ENCODE measurements at places on chromosomes 16 and 17. TPM values are rescaled to one million over a fixed set of nuclear protein-coding genes. Genes with fewer than 3 reads are reported as not detected.

CTRL gene
- total RNA-seq: 7.2 TPM

CD7 gene
- total RNA-seq: 320 TPM

GPRC5C gene
- total RNA-seq: not detected

HOXB8 gene
- total RNA-seq: not detected

HOXB5 gene
- not detected for total RNA-seq

CX3CL1 gene
- total RNA-seq: not detected

SLC25A39 gene
- 104 TPM for total RNA-seq

DNA sequence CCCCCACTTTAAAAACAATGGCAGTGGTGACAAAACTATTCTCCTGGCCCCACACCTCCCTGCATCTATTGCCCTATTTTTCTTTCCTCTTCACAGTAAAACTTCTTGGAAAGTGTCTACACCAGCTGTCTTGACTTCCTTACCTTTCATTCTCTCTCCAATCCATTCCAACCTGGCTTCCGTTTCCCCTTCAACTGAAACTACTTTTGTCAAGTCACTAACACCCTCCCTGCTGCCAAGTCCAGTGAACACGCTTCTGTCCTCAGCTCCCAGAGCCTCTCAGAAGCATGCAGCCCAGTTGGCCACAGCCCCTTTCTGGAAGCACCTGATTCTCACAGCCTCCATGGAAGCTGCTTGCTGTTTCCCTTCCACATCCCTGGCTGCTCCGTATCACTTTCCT is 4.0 kb upstream of the SCN4A start:
- DNase-seq: no peak

DNA sequence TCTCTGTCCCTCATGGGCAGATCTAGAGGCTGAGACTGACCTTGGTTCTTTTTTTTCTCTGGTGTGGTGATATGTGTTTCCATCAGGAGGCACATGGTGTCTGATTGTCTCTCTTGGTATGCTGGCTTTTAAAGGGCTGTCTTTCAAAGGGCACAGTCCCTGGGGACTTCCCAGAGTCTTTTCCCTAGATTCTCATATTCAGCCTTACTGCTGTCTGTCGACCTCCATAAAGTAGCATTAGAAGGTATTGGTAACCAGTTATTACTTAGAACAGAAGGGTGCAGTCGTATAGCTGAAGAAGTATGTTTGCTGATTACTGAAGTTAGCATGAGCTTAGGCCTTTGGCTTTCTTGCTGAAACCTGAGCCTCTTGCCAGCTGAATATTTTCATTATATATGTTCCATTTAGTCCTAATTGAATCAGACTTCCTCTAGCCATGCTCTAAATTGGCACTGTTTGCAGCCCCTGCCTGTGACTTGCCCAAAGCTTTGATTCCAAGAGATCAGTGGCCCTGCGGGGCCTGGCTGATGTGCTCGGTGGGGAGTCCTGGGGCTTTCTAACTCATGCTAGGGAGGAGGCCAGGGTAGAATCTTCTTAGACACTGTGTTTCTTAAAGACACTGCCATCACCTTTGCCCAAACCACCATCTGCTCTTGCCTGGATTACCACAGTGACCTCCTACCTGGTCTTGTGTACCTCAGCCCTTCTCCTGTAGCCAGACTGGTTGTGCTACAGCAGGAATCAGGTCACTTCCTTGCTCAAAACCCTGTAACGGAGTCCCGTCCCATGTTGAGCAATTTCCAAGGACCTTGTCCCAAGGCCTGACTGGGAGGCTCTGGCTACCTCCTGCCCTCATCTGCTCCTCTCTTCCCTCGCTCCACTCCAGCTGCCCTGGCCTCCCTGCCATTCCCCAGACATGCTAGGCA is 71.5 kb downstream of the WWP2 start:
- DNase-seq: no peak

DNA sequence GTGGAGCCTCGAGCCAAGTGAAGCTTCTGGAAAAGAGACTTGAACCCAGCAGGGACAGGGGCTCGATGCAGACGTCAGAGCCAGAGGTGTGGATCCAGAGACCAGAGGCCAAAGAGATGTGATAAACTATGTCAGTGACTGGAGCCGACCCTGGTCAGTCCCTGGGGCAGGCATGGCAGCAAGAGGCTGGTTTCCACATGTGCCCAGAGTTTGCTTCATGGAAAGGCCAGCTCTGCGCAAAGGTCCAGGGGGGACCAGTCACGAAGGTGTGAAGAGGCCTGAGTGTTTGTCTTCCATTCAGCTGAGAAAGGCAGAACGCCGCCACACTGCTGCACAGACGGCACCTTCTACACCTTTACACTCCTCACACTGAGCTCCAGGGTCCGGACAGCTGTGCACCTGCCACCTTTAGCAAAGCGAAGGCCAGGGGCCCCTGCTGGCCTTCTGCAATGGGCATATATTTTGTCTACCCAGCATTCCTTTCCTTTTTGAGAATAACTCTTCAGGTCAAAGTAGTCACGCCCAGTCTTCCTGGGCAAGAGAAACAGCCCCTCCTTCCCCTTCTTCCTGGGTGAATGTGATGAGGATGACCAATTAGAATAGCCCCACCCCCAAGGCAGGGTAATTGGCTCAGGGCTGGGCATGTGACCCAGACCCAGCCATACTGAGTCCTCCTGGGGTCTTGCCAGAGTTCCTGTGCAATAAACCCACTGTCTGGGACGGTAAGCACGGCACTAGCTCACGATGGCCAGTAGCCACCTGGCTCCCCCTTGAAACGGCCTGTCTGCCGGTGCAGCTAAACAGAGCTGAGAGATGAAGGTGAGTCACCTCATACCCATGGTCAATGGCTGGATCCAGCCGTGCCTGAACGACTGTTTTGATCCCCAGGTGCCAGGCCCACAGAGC is 2.3 kb upstream of the RPH3AL start:
- DNase-seq: no peak

- DNase-seq: no peak
Measured at GRCh38 chr17:64060331-64060730, 39.9 kb upstream of the ICAM2 start.

DNA sequence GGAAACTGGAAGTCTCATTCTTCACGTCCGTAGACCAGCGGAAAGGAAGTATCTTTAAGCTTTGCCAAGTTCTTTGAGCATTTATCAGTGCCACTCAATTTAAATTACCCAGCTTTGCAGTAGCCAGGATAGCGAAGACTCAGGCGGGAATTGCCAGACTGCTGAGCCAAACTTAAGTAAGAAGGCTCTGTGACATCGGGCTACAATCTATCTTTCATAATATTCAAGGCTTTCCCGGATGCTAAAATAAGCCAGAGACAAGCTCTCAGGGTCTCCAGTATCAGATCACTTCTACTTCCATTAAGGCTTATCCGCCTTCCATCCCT is 436 bp upstream of the BRIP1 start:
- DNase-seq: no peak

DNA sequence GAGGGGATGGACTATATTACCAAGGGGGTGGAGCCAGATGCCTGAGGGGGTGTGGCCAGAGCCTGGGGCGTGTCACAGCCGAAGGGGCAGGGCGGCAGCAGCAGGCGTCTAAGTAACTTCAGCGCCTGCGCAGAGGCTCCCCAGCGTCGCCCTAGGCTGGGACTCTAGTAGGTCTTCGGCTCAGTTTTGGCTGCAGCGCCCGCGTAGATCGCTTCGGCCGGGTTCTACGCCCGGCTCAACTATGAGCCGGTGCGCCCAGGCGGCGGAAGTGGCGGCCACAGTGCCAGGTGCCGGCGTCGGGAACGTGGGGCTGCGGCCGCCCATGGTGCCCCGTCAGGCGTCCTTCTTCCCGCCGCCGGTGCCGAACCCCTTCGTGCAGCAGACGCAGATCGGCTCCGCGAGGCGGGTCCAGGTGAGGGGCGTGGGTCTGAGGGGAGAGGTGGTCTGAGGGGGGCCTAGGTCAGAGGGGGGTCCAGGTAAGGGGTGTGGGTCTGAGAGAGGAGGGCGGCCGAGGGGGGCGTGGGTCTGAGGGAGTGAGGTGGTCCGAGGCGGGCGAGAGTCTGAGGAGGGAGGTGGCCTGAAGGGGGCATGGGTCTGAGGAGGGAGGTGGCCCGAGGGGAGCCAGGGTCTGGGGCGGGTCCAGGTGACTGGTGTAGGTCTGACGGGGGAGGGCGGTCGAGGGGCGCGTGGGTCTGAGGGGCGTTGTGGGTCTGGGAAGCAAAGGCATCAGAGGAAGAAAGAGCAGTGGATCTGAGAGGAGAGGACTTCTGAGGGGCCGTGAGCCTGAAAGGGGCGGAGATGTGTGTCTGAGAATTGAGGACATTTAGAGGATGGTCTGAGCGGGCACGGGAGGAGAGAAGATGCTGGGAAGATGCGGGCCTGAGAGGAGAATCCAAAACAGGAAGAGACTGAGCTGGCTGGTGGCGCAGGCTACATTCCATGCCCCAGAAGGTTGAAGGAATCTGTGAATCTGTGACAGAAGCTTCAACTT is at the start of gene LPCAT2:
TSS of gene LPCAT2 (plus strand) at position 132 of the 991 bp plus-strand sequence. CDS start at position 242, 110 bp downstream.
- DNase-seq: peak; percentile 46

- DNase-seq: no peak
Measured at GRCh38 chr17:54860617-54861470, 39.8 kb upstream of the TOM1L1 start.

GRCh38 chr17:17542906-17543635 is 46.9 kb upstream of the RASD1 start:
- no peak for DNase-seq

DNA sequence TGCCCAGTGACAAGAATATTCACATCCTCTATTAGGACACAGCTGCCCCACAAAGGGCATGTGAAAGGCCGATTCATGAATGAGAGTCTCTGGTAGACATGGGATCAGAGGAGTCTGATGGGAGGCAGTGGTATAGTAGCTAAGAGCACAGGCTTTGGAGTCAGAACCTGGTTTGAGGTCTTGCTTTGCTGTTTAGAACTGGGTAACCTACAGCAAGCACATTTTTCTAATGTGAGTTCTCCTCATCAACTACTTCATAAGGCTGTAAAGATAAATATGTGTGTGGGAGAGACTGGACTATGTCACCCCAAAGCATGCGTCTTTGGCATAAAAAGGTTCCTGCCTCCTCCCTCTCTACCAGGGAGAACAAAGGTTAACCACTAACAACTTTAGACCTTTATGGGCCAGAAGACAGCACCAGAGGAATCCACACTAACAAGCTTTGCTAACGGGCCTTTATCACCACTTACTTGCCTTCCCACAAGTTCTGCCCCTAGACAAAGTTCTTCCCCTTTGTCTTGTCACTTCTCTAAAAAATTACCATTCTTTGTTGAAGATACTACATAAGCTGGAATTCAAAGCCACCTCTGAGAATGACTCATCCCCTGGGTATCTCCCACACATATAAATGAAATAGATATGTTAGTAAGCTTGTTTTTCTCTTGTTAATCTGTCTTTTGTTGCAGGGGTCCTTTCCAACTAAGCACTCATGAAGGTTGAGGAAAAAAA is 21.1 kb downstream of the CDR2 start:
- no peak for DNase-seq

GRCh38 chr16:8866118-8866883 is 2.5 kb downstream of the CARHSP1 start:
- DNase-seq: no peak

DNA sequence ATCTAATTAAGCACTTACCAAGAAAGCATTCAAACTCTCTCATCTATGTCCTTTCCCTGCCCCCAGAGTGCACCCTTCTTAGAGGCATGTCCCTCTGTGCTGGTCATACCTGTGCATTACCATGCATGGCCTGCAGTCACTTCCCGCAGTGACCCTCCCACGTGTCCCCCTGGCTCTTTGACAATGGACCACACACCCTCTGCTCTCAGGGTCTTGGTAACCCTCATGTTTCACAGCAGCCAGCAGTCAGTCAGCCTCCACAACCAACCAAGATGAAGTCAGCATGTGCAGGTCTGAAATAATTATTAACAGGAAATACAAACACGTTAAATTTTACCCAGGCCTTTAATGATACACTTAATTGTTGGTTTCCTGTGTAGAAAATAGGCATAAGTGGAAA is 10.1 kb downstream of the KRT33A start:
- no peak for DNase-seq

- no peak for DNase-seq
Measured at GRCh38 chr16:60304066-60304465, 1570.0 kb upstream of the GOT2 start.

- DNase-seq: no peak
Measured at GRCh38 chr17:57319806-57320205, 63.5 kb downstream of the MSI2 start.

- no peak for DNase-seq
Measured at GRCh38 chr16:72467157-72467759, 295.3 kb upstream of the PMFBP1 start.

DNA sequence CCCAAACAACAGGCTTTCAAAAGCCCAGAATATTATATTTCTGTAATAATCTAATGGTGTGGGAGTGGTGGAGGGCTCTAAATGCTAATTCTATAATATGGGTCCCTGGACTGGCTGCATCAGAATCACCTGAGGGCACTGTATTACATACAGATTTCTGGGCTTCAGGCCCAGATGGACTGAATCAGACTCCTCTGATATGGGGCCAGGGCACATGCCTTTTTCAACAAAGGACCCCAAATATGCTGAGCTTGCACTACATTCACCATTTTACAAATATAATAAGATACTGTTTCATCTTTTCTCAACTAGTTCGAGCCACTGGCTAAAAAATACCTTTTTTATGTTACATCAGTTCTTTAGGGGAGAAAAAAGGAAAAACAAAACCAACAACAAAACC is 309.7 kb downstream of the MAP2K6 start:
- DNase-seq: no peak

GRCh38 chr16:27498916-27499658 is 50.6 kb downstream of the GTF3C1 start:
- no peak for DNase-seq

- DNase-seq: no peak
Measured at GRCh38 chr17:15048933-15049794, 216.0 kb downstream of the PMP22 start.

DNA sequence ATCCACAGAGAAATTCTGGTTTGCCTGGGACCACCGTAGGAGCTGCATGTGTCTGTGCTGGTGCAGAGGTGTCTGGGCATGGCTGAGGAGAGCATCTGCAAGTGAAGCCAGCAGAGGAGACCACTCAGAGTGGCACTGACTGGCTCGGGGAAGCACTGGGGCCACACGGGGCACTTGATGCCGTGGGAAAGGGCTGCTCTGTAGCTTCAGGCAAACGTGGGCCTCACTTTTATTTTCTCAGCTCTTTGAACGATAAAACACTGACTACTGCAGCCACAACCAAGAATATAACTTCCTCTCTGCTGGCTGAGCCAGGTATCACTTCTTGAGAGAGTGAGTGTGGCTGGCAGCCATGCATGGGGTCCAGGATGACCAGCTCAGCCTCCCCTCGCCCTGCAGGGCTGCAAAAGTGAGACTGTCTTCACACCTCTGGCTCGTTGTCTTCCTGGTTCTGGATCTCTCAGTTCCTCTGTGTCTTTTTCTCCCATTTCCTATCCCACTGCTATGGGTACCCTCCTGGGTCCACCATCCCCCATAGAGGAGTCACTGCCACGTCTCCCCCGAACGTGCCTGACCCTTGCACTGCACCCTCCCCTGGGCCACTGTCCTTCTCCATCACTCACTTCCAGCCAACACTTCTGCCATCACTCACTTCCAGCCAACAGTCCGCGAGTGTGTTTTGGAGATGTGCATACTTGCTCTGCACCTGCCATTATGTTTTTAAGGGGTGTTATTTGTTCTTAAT is 201.4 kb upstream of the CHMP6 start:
- peak; percentile 61 for DNase-seq

GRCh38 chr17:81519284-81520020 is 6.9 kb upstream of the ACTG1 start:
- peak; percentile 75 for DNase-seq

Measured in activated naive CD8-positive, alpha-beta T cell treated with anti-CD3 and anti-CD28 coated beads, Interleukin-2, amount 10 ng/mL, durations not matched to agents 7 days and 5 days (primary cell).